ENCODE measurements at places on chromosomes 6 and 20. TPM values are rescaled to one million over a fixed set of nuclear protein-coding genes. Genes with fewer than 3 reads are reported as not detected.

Gene AAR2
- total RNA-seq: 30.3 TPM

Gene TFAP2D
- total RNA-seq: not detected

Gene PCSK2
- not detected for total RNA-seq

Gene RAET1G
- 1.8 TPM for total RNA-seq

Gene ADGRG6
- total RNA-seq: 7.9 TPM

Gene SEMG1
- not detected for total RNA-seq

Gene CTCFL
- total RNA-seq: not detected
